Activated naive CD4-positive, alpha-beta T cell treated with anti-CD3 and anti-CD28 coated beads, Interleukin-2, amount 50 U/mL, for 16 hours (primary cell): ENCODE measurements at places on chromosomes 7 and 10.

- DNase-seq = no peak
These were observed 56.1 kb upstream of the GRB10 start for GRCh38 chr7:50838675-50839377.

DNA sequence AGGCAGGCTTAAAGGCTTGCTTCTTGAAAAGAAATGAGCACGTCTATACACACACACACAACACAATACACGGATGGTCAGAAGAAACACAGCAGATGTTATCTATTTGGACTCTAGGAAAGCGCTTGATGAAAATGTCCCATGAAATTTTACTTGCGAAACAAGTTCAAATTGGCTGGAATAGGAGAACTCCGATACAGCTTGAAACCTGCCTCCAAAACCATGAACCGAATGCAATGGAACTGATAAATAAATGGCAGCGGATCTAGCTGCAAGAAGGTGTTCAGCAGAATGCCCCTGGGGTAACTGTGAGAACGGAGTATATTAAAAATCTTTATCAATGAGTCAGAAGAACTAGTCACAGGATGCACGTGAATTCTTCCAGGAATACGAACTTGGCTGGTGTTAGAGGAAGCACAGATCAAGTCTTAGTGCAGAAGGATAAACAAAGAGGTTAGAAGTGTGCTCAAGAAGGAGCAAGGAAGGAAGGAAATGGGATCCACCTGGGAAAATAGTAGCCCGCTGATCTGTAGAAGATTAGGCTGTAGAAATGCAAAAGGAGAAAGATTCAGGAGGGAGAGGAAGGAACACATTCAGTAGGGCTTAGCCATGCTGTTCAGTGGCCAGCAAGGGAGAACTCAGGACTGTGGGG lies 142.0 kb upstream of the PRKCQ start:
- no peak for DNase-seq

- no peak for DNase-seq
These were observed 133.9 kb downstream of the PCDH15 start for GRCh38 chr10:54667136-54667535.

DNA sequence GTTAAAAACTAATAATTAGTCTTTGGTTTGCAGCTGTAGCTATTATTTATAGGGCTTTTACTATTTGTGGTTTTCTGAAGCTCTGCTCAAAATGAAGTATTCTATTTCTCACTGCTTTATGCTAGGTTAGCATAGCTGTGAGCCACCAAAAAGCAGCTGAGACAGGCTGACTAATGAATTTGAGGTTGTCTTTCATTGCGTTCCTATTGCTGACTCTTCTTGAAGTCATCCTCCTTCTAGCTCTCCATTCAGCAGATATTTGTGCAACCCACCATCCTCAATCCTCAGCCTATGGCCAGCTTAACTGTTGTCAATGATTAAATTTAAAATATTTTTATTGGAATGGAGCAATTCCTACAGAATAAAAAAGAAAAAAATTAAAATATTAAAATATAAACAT lies 2.1 kb upstream of the RALA start:
- DNase-seq = no peak

DNA sequence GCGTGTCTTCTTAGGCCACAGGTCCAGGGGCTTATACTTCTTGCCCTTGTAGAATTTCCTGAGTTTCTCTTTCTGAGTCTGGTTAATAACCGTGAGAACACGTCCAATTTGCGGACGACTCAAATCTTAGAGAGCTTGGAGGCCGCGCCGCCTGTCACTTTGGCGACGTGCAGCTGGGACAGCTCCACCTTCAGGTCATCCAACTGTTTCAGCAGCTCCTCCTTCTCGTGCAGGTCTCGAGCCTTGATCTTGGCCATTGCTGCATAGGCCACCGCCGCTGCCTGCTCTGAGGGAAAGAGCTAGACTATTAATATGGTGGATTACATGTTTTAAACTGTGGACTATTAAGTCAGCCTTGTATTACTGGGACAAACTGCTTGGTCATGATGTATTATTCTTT lies 26.9 kb downstream of the EVX1 start:
- DNase-seq = no peak

DNA sequence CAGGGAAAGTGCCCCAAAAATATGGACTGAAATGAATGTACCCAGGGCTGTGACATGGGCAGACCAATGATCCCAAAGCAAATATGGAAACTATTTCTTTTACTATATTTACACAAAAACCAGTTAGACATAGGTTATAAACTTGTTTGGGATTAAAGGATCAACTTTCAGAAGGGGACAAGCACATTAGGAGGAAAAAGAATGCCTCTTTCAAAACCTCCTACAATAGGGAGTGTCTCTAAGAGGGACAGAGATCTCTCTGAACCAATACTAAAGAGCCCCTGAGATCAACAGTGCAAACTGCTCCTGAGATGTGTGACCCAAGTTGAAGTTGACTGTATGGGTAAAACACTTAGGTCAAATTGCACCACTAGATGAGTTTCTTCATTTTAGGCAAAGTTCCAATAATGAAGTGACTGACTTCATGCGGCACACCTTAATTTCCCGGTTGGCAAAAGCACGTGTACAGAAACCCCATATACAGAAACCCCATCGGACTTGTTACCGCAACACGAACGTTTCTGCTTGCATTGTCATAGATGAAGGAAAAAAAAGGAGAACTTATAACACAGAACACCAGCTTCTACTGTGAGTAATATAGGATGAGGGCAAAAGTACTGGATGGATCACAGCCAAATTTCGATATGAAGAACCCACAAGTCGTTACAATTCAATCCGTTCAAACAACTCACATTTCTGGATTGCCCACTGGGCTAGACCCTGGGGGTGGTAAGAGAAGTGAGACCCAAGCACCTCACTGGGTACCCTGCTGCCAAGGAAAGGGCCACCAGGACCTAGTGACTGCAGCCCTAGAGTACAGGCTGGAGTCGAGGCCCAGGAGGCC lies 4.3 kb downstream of the SVIL start:
- DNase-seq = no peak

DNA sequence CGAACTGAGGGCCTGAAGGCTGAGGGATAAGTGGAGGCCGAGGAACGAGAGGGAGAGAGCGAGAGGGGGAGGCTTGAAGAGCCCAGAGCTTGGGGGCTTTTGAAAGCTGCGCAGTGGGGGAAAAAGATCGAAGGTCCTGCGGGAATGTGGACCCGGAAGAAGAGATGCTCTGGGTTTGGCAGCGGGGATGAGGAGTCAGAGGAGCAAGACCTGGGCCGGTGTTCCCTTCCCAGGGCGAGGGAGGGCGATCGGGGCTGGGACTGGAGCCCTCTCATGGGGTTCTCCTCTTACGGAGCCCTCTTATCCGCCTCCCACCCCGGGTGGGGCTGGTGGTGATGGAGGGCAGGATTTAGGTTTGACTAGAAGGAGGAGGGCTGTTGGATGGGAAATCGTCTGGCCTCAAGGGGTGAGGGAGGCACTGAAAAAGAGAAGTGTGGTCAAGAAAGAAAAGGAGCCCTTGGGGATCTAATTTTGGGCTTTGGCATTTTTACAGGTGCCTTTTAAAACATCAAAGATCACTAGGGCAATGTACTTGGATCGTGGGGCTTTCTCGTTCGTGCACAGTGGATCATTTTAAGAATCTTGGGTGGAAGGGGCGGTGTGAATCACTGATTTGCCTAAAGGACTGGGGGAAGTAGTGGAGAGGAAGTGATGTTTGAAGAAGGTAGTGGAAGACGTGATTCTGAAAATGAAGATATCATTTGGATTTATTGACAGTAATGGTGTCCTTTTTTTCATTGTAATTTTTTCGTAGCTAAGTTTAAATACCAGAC lies 637 bp downstream of the SAMD8 start:
- DNase-seq = peak; percentile 43

DNA sequence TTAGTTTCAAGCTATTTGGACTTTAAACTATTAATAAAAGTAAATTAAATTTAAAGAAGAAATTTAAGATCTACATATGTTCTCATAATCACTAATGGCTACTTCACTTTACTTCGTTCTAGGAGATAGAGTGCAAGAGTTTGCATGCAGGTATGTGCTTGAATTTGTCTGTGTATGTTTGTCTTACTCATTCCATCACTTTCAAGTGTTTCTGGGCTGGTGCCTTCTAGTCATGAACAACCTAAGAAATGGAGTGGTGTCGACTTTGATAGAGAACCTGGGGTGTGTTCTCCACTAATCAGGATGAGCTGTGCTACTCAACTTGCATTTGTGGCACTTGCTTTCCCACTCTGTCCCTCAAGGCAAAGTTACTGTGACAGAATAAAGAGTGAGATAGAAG lies 169.9 kb downstream of the KCND2 start:
- DNase-seq = no peak

DNA sequence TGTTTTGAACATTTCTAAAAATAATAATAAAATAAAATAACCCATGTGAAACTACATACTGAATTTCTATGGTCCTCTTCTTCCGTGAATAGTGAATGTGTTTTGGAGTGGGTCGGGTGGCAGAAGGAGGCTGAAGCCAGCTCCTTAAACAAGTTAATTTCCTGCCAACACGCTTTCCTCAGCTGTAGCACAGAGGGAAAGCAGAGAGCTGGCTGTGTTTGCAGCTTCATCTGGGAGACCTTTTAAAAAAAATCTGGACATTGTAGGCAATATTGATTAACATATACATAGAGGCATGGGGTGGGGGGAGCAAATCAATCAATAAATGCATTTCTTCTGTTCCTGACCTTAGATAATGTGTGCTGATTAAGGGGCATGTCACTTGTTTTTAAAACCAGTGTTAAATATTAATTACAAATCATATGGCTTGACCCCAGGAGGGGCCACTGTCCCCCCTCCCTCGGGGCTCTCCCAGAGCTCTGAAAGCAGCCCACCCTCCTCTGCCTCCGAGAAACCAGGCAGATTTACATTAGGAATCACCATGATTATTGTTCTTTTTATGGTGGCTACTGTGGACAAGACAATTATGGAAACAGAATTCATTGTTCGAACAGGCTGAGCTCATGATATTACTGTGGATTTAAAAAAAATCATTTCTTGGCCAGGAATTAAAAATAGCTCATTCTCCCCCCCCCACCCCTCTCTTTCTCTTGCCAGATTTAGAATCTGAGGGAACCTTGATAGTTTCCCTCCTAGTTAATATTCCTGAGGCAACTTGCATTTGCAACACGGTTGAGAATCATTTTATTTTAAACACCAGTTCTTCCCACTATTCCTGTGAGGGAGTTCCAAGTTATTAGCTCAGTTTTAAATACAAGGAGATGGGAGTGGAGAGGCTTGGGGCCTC lies 100.5 kb upstream of the CARD11 start:
- no peak for DNase-seq

DNA sequence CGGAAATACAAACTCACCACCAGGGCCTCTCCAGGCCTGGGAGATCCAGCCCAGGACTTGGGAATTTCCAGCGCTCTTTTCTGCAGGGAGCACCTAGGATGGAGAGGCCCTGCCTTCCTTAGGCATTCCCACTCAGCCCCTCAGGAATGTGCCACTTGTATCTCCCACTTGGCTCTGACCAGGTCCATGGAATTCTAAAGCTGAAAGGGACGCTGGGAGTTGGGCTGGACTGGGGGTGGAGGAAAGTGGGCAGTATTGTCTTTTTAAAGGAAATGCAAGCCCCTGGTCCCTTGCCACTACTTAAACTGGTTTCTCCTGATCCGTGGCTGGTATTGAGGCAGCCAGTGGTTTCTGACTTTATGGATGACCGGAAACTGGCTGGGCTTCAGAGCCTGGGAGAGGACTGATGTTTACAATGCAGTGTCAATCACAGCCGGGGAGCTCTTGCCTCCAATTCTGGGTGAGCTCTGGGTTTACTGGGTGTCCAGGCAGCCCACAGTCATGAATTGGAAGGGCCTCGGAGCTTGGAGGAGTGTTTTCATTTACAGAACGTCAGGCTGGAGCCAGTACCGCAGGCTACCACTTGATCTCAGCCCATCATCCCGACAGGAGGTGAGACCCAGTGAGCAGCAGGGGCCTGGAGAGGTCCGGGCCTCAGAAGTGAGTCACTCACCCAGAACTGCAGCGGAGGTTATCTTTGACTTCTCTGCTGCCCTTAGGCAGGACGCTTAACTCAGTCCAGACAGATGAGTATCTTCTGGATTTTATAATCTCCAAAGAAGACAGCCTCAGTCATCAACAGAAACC lies 27.3 kb downstream of the AGAP3 start:
- DNase-seq = no peak

GRCh38 chr7:152173372-152174070 lies 148.0 kb downstream of the GALNT11 start:
- DNase-seq = no peak

DNA sequence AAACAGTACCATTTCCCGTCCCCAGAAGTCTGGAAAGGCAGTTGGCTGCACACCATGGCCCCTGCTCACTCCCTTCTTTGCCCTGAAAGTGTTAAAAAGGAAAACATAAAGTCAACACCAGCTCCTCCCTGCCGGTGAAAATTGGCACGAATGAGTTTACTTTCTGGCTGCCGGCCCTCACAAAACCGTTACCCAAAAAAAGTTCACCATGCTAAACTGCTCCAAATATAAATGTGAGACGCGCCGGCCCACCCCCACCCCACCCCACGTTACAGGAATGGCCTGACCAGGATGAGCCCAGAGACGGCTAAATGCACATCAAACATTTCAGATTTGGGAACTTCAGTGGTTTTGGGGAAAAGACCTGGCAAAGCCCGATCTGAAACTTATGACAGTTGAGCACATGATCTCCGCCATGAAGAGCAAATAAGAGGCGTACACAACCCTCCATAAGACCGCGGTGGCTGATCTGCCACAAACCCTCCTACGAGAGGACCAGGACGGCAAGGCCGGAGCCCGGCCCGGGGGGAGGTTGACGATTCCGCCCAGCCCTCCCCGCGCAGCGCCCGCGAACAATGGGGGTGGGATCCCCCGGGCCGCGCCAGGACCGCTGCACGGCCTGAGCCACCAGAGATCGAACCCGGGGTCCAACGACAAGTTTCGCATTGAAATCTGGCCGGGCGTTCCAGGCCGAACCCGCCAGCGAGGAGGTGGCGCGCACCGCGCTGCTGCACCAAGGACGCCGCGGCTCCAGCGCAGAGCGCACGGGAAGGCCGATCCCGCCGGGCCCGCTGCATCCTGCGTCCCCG lies 952 bp downstream of the DIP2C start:
- DNase-seq = no peak

- DNase-seq = no peak
These were observed 54.7 kb upstream of the FIGNL1 start for GRCh38 chr7:50504646-50505546.

DNA sequence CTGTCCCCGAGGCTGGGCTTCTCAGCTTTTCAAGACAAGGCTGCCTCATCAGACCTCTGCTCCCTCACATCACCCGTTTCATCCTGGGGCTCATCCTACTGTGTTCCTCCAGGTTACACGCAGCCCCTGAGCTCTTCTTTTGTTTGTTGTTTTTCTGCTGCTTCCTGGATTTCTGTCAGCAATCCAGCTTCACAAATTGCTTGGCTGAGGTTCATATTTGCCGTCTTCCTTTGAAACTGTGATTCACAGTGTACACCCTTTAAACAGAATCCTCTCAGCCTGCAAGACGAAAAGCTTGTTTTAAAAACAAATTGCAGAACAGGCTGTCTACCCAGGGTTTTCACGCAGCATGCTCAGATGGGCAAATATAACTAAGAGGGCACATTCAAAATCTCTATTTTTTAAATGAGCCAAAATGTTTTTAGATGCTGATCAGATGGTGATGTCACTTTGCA lies 39.1 kb upstream of the PARD3 start:
- no peak for DNase-seq

GRCh38 chr7:134084488-134085144 lies 42.5 kb upstream of the LRGUK start:
- DNase-seq = no peak

- DNase-seq = no peak
These were observed 1.8 kb downstream of the CHRM2 start for GRCh38 chr7:136869991-136870865.
